ENCODE measurements at places on chromosomes 16 and 17.

GRCh38 chr17:77867308-77867781 lies 91.2 kb upstream of the TNRC6C start:
- no peak for DNase-seq

DNA sequence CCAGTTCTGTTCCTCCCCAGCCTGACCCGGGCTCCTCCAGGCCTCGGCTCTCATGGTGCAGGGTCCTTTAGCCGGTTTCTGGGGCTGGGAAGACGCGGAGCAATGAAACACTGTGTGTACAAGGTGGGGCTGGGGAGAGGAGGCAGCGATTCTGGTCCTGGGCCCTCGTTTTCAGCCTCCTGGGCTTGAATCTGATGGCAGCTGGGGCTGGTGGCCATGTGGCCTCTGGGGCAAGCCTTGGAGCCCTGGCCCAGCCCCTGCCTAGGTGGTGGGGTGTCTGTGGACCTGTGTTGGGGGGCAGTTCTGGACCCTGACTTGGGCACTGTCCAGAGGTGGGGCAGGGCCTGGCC lies 4.1 kb downstream of the FOXJ1 start:
- no peak for DNase-seq

GRCh38 chr17:38452719-38453118 lies 24.5 kb downstream of the ARHGAP23 start:
- DNase-seq: no peak

DNA sequence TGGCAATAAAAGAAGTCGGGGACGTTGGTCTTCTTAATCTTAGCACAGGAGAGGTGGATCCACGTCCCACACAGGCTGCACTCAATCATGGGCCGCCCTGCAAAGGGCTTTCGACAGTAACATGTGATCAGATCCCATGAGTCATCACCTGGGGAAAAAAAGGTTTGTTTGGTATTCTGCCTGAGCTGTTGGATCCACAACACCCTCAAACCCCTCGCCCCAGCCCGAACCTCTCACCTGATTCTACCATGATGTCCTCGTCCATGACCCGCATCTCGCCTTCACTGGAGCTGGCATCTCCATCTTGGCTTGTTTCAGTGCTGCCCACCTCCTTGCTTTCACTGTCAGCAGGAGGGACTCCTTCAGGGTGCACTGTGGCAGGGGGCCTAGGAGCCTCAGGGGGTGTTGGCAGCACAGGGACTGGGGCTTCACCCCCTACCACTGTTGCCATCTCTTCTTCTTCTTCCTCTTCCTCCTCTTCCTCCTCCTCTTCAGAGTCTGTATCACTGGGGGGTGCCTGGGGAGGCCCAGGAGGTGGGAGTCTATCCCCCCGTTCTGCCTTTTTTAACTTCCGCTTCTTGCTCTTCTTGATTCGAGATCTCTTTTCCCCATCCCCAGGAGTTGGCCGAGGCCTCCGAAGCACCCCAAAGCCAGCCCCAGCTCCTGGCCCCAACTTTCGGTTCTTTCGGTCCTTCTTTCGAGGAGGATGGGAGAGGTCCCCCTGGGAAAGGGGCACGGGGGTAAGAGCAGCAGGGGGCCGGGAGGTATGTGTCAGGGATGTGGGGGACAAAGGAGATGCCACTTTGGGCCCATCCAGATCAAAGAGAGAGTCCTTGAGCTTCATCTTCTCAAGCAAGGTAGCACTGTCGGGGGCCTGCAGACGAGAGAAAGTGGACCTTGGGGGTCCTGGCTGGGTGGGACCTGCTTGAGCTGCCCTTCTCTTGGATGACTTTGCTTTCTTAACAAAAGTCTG lies 1.7 kb upstream of the DVL2 start:
- DNase-seq: peak; percentile 24

GRCh38 chr17:39118674-39119419 lies 32.6 kb downstream of the PLXDC1 start:
- no peak for DNase-seq

DNA sequence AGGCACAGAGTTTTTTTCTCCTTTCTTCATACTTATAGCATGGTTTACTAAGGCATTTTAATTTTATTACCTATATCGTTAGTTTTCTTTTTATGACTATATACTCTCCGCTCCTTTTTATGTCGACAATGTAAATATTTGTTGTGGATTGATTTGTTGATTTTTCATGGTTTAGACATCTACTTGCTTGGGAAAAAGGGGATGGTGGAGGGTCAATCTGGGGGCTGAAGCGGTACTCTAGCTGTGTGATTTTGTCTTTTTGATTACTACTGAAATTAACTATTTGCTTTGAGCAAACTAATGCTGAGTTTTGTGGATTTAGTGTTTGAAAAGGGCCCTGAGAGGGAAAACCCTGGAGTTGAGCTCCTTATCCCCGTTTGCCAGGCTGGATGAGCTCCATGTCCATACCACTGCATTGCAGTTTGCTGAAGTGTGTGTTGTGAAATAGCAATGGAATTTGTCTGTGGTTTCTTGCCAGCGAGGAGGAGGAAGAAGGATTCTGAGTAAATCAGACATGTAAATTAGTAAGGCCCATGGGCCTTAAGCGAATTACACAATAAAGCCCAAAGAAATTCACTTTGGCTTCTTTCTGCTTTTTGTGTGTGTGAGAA lies 72.0 kb downstream of the FTO start:
- DNase-seq: peak; percentile 96

GRCh38 chr16:81779536-81780320 lies 637 bp downstream of the PLCG2 start:
- no peak for DNase-seq

DNA sequence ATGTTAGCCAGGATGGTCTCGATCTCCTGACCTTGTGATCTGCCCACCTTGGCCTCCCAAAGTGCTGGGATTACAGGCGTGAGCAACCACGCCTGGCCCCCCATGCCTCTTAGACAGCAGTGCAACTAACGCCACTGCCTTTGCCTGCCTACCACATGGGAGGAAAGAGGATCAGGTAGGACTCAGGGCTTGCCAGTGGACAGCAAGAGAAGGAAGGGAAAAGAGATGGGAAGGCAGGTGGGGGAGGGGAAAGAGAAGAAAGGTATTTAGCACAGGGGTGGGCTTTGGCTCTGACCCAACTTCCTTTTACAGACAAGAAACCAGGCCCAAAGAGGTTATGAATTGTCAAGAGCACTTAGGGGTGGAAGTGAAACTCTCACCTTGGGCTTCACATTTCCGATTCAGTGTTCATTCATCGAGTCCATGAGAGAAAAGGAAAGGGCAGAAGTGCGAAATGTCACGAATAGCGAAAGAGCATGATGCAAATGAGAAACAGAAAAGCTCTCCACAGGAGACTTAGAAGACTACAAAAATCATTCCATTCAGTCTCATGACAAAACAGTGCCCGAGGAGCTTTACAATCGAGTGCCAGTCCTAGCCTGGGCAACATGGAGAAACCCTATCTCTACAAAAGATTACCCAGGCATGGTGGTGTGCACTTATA lies 36.4 kb downstream of the CDK5R1 start:
- no peak for DNase-seq

GRCh38 chr17:4551796-4552525 lies 3.2 kb downstream of the MYBBP1A start:
- DNase-seq: no peak

- no peak for DNase-seq
These were observed 185.3 kb downstream of the CCDC182 start for GRCh38 chr17:57559634-57560318.

DNA sequence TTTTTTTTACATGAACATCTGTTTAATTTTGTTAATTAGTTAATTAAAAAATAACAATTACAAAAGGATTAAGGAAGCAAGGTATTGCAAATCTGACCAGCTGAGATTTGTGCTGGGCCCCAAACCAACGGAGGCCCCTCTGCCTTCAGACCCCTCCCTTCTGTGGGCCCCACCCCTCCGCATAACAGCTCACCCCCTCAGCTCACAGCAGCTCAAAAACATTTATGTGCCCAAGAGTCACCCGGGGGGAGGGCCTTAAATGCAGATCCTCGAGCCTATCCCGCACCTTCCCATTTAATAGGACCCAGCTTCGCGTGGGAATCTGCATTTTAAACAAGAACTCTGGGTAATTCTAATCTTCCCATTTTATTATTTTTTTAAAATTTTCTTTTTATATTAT lies 75.0 kb downstream of the MGAT5B start:
- no peak for DNase-seq

GRCh38 chr16:23334457-23334853 lies 32.4 kb downstream of the SCNN1B start:
- no peak for DNase-seq

GRCh38 chr17:70717042-70717441 lies 547.7 kb downstream of the KCNJ2 start:
- DNase-seq: no peak

DNA sequence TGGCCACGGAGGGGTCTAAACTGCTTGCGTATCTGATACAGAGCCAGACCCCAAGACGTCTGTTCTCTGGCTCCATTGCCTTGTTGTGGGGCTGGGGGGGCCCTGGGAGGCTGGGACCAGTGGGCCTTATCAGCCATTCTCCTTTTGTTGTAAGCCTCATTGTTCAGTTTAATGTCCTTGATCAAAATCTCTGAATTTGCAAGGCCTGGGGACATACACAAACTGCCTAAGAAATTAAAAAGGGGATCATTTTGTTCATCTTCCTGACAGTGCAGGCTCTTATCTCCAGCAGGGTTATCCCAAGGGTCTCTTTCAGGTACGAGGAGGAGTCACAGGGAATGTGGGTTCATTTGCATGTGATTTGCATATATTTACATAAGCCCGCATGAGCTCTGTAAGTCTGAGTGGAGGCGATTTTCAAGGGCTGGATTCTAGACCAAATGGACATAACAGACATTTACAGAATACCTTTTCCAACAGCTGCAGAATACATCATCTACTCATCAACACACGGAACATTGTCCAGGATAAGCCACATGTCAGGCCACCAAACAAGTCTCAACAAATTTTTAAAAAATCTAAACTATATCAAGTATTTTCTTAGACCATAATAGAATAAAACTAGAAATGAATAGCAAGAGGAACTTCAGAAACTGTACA lies 269.8 kb downstream of the RBFOX1 start:
- DNase-seq: no peak

- DNase-seq: peak; percentile 37
These were observed 218.2 kb upstream of the CHMP6 start for GRCh38 chr17:80773243-80773991.

GRCh38 chr17:48840441-48840840 lies 9.6 kb downstream of the CALCOCO2 start:
- peak; percentile 38 for DNase-seq

DNA sequence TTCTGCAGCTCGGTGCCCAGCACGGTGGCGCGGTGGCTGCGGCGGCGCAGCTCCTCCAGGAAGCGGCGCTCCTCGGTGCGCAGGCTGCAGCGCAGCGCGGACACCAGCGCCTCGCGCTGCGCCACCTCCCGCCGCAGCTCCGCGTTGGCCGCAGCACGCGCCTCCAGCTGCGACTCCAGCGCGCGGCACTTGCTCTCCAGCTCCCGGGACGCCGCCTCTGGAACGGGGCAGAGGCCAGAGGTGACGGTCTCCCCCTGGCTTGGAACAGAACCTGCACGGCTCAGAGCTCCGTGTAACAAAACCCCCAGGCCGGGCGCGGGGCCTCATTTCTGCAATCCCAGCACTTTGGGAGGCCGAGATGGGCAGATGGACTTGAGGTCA lies 13.2 kb upstream of the CLUH start:
- peak; percentile 47 for DNase-seq

GRCh38 chr16:55275869-55276268 lies 48.1 kb upstream of the IRX6 start:
- DNase-seq: no peak

GRCh38 chr17:76407509-76407908 lies 23.1 kb downstream of the SPHK1 start:
- no peak for DNase-seq

GRCh38 chr17:72182371-72182873 lies 61.6 kb downstream of the SOX9 start:
- DNase-seq: no peak

DNA sequence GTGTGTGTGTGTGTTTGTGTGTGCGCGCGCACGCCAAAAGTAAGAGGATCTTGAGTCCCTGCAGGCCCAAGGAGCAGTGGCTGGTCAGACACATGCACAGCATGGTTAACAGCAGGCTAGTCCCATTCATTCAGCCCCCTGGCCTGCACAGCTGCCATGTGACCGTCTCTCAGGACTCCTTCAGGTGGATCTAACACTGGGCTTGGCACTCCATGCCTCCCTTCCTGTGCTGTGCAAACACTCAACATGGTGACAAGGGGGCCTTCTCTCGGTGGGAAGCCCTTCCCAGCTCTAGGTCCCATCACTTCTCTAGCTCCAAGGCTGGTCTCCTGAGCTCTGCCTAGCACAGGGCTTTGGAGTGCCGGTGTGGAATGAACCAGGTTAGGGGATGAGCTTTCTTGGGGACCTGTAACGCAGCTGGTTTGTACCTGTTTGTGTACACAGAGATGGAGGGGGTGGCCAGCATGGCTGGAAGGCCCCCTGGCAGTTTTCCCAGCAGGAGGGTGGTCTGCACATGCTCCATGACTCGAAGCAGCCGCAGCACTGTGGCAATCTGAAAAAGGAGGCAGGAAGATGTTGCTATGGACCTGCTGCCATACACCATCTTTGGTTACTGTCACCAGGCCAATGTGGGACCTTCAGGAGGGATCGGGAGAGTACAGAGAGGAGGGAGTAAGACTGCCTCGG lies 69.4 kb upstream of the GCSH start:
- no peak for DNase-seq

- DNase-seq: peak; percentile 10
These were observed 2.1 kb downstream of the MGAT5B start for GRCh38 chr17:76870377-76870714.

DNA sequence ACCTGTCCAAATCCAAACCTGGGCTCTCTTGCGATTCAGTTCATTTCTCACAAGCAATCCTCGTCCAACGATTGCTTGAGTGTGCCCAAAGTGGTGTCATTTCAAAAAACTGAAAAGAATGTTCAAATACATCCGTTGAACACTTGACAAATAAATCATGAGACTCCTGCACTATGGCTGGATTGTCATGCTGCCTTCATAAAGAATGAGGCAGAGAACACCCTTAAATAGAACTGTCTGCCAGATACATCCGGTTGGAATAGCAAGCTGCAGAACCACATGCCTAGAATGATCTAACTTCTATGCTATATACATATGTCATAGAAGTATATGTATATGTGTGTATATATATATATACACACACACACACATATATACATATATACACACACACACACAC lies 55.4 kb upstream of the HAPSTR1 start:
- no peak for DNase-seq

GRCh38 chr16:29182501-29182900 lies 197.6 kb downstream of the LAT start:
- no peak for DNase-seq

DNA sequence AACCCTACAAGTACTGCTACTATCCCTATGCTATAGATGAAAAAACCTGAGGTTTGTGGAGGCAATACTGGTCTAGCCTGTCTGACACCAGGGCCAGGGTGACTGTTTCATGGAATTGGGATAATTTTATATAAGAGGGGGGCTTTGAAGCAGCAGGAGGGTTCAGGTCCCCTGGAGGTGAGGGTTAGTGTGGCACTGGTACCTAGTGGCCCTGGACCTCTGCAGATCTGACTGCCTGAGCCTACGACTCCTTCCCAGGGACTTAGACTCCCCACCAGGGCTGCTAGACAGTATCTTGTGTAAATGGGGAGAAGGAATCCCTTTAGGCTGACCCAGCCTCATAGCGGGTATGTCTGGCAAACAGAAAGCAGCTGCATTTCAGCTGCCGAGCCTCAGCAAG lies 6.8 kb downstream of the ADAP2 start:
- no peak for DNase-seq

- no peak for DNase-seq
These were observed 61.5 kb downstream of the USP22 start for GRCh38 chr17:20981046-20981920.
